Fibroblast of lung (primary cell): ENCODE measurements at places on chromosomes 6 and 20. TPM values are rescaled to one million over a fixed set of nuclear protein-coding genes. Genes with fewer than 3 reads are reported as not detected.

Gene PHACTR1
- 0.26 and 1.2 TPM in 2 replicates for total RNA-seq

Gene WFDC10B
- total RNA-seq = not detected in 2 replicates

Gene OR2J3
- total RNA-seq = not detected in 2 replicates

Gene SLC17A1
- total RNA-seq = not detected in 2 replicates

Gene METTL24
- 2.6 TPM in 2 replicates for total RNA-seq

Gene UFL1
- total RNA-seq = 29.0 and 35.2 TPM in 2 replicates

Gene RIPPLY2
- total RNA-seq = 0.51 TPM in 1 of 2 replicates, not detected in the other

Gene LY6G6C
- not detected in 2 replicates for total RNA-seq

Gene IRF4
- total RNA-seq = under 0.01 TPM in 2 replicates

Gene TRIM31
- total RNA-seq = not detected in 2 replicates

Gene PPP1R16B
- total RNA-seq = under 0.01 TPM in 2 replicates

- DNase-seq = no peak
Observed at GRCh38 chr6:23952245-23952644, 173.8 kb upstream of the NRSN1 start.

DNA sequence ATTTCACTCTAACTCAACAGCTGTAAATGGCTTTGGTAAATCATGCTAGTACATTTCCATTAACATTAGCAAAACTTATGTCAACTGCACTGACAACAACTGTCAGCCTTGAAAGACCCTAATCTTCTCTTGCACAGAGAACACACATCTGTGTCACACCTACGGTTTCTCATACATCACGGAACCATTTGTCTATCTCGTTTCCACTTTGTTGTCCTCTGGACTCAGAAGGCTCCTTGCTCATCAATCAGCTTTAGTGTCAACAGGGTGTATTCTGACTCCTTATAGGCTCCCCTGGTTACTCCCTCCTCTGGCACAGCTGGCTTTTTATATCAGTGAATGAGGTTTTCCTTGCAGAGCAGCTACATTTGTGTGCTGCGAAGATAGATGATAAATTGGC, 49.3 kb downstream of the CD83 start:
- DNase-seq = no peak

- no peak for DNase-seq
Observed at GRCh38 chr6:27940766-27941165, 16.3 kb upstream of the OR2B6 start.

GRCh38 chr20:60063739-60064380, 105.6 kb downstream of the CDH26 start:
- no peak for DNase-seq

- no peak for DNase-seq
Observed at GRCh38 chr6:63486196-63486595, 86.1 kb upstream of the LOC128125822 start.

GRCh38 chr6:34120953-34121675, 24.8 kb downstream of the GRM4 start:
- DNase-seq = no peak

DNA sequence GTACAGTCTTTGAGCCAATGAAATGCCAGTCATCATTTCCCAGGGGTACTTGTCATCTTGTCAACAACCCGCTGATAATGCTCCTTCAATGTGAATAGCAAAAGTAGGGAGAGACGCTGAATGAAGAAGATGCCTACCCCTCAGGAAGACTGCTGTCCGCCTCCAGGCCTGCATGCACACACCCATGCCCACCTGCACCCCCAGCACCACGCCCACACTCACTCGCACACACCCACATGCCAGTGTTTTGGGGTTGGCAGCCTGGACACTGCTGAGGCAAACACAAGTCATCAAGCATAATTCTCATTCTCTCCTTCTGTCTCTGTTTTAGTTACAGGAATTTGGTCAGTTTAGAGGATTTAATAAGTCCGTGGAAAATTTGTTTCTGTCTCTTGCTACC, 63.6 kb downstream of the SYTL3 start:
- no peak for DNase-seq

GRCh38 chr6:131949909-131950766, 1.0 kb downstream of the CCN2 start:
- DNase-seq = peak; percentile 91

DNA sequence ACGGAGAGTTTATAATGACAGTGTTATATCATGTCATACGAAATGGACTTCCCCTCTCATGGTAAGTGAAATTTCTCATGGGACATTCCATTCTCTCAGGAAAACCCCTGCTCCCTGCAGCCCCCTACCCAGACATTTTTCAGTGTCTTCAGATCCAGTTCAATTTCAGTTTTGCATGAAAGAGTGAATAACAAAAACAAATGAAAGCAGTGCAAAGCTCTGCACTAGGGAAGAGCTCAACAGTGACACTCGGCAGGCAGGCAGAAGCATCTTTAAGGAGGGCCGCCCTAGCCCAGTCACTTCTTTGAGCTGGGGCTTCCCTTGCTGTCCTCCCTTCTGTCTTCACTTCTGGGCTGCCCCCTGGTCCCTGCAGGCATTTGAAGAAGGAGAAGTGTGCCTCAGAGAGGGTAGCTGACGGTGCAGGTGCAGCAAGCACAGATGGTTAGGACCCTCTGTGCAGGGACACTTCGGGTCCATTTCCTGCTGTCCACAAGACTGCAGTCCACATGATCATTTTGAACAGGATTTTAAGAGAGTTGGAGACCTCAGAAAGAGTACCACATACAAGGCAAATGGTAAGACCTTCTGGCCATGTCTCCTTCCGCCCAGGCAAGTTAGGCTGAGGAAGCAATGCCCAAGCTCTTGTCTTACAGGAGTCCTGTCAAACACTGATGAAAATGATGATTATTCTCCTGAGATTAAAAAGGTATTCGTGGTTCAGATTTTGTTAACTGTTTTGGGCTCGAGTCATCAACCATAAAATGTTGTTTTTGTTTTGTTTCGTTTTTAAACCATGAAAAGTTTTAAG, 5.4 kb upstream of the DUSP22 start:
- DNase-seq = no peak

DNA sequence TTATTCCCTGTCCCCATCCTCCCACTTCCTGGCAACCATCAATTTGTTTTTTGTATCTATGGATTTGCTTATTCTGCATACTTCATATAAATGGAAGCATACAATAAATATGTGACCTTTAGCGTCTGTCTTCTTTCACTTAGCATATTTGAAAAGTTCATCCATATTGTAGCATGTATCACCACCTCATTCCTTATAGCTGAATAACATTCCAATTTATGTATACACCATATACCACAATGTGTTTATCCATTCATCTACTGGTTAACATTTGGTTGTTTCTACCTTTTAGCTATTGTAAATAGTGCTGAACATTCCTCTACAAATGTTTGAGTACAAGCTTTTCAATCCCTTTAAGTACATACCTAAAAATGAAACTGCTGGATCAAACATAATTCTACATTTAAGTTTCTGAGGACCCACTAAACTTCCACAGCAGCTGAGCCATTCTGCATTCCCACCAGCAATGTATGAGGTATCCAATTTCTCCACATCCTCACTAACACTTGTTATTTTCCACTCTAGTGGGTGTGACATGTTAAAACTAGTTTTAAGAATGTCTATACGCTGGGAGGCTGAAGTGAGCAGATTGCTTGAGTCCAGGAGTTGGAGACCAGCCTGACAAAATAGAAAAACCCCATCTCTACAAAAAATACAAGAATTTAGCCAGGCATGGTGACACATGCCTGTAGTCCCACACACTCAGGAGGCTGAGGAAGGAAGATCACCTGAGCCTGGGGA, 32.9 kb downstream of the NUDT3 start:
- peak; percentile 81 for DNase-seq

DNA sequence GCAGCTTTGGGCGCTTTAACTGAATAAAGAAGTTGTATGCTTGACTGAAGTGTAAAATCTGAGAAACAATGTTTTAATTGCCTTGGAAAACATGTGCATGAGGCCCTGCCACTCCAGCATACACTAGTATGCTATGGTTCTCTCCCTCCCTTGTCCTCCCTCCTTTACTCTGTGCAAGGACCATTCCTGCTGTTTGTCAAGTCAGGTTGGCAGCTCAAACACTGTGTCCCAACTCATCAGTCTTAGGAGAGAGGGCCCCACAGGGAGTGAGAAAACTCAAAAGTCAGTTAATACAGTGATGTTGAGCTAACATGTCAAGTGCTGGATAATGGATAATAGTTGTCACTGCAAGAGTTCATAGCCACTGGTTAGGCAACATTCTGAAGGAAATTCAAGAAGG, 543.6 kb downstream of the GRIK2 start:
- DNase-seq = no peak

DNA sequence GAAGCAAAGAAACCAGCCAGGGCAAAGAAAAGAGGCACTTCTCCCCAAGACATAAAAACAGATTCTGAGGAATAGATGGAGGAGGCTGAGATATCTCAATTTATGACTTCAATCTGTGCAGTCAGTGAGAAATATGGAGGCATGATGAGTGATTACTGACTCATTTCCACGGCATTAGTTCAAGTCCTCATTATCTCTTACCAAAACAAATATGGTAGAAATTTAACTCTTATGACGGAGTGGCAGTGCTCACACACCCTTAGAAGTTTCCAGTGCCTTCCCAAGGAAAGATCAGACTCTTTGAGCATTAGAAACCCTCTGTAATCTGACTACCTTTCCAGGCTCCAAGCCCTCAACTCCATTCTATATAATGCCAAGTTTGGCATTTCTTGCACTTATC, 364.1 kb downstream of the ARHGAP18 start:
- peak; percentile 87 for DNase-seq
